ENCODE measurements at places on chromosomes 7 and 10.
A peak's percentile ranks its signal among the peaks of the same experiment; 100 is the strongest.

DNA sequence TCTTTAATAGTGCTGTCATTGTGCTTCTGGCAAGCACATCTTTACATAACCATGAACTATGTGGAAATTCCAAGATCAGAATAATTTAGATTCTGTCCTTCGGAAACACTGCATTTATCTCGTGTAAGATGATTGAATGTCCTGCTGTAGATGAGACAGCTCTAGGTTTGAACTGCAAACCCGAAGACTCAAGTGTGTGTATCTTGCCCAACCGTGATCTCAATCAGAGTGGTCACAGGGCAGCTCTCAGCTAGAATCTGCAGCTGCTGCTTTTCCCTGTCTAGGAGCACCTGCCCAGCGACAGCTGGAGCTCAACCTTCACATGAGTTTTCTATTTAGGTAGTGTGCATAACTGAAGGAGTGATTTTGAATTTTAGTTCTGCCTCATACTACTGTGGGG, 17.5 kb upstream of the KIF20B start:
- DNase-seq, result peak; percentile 12

- no peak for DNase-seq
These were observed 316.1 kb upstream of the MTPN start for GRCh38 chr7:136293272-136293671.

GRCh38 chr7:137734221-137734620, 112.6 kb downstream of the DGKI start:
- no peak for DNase-seq

- peak; percentile 98 for DNase-seq
These were observed 10.0 kb downstream of the CYP2W1 start for GRCh38 chr7:992709-993607.

GRCh38 chr10:33963729-33964128, 629.3 kb upstream of the NRP1 start:
- DNase-seq, result no peak

DNA sequence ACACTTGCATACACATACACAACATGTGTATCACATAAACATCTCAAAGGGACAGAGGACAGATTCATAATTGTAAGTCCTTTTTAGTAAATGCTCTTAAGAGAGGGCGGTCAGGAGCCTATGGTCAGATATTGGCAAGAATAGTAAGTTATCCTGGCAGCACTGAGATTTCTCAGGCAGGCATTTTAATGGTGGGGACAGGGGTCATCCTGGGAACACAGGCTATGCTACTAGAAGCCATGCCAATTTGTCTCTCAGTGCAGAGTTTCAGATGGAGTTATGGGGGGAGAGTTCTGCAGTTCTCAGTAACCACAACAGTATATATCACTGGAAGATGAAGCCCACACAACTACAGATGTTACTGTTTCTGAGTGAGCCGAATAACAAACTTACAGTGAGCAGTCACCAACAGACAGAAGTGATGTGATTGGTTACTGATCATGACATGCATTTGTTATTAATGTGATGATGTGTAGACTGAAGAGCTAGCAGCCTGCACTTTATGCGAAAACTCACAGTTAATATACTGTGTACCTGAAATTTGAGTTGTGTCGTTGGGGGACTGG, 16.4 kb downstream of the ZNF487 start:
- no peak for DNase-seq

GRCh38 chr10:62384057-62384446, 9.9 kb downstream of the ZNF365 start:
- DNase-seq, result peak; percentile 70

GRCh38 chr7:152959610-152960009, 200.1 kb downstream of the ACTR3B start:
- DNase-seq, result no peak

GRCh38 chr10:96752375-96752774, 32.1 kb upstream of the PIK3AP1 start:
- peak; percentile 42 for DNase-seq

DNA sequence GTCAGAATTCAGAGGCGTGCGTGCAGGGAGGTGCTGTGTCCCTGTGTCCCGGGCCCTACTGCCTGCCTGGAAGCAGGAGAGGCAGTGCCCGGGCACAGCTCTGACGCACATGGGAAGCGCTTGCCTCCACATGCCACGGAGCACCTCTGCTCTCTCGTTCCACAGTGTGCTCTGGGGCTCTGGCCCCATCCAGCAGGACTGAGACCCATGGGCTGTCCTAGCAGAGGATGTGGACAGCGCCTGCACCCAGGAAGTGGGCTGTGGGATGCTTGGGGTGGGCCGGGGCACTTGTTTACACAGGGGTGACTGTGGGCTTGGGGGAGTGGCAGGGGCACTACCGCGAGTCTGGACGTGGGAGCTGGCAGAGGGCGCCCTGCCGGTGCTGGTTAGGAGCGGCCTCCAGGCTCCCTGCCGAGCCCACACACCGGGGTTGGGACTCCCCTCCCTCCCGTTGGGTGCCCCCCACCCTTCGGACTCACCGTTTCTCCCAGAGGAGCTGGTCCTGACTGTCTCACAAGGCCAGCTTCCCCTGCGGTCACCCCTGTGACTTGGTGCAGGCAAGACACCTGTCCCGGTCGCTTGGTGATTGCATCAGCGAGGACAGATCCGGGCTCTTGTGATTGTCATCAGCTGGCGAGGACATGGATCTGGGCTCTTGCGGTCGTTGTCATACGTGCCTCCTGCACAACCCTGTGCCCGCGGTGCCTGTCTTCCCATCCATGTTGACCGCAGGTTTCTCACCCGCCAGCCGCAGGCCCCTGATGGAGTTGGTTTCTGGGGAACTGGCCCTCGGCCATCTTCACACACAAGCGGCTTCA, 83.1 kb downstream of the NKX6-2 start:
- no peak for DNase-seq

DNA sequence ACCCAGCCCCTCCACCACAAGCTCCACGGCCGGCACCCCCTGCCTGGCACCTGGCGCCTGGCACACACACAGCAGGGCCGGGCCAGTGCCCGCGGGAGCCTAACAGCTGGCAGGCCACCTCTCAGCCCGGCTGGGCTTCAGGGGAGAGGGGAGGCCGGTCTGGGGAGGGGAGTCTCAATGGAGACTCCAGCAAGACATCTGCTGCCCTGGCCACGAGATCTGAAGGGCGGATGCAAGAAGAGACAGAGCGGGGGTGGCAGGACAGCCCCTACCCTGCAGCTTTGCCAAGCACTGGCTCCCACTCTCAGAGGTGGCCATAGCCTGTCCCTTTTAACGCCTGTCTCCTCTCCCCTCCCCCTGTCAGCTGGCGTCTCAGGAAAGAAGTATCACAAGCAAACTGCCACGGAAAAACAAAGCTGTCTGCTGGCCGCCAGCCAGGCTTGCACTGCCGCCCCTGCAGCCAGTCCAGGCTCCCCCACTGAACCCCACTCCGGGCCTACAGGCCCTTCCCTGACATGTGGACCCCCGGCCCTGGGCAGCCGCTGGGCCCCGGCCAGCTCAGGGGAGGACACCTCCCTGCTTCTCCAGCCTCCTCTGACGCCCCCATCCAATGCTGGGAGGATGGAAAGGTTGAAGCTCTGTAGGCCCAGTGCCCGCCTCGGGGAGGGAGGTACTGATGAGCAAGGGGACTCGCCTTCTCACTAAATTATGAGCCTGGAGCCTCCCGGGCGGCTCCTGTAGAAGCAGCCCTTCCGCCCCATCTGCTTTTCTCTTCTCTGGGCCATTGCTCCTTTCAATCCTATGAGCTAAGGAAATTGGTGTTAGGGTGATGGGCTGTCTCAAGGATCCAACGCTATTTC, 178.4 kb downstream of the ARHGAP12 start:
- DNase-seq, result peak; percentile 34

GRCh38 chr7:155669717-155670505, 25.4 kb downstream of the RBM33 start:
- no peak for DNase-seq

DNA sequence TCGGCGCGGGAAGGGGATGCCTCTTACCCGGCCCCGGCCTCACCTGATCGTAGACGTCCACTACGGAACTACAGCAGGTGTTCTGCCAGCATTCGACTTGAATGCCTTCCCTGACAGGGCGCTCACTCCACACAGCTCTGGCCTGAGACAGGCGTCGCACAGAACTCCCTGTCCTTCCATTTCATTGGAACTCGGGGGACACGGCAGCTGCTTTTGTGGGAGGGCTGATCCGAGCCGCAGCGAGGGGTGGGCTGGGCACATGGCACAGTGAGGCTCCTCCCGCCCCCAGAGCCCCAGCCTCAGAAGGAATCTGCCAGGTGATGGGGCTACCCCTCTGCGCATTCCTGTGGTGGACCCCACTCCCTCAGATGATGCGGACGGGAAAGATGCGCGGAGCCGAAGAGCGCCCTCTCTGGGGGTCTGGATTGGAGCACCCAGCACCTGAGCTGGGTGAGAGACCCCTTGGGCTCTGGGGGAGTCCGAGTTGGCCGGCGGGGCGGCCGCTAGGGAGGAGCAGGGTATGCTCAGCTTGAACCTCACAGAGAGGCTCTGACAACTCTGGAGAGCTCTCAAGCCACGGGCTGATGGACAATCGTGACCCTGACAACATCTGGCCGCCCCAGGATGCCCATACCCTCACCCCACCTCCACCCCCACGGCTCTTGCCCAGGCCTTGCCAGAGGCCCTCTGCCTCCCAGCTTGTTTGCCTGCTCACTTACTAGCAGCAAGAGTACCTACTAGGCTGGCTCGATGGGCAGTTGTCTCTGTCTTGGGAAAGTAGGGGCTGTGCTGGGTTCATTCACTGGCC, 36.6 kb downstream of the RASGEF1A start:
- DNase-seq, result no peak

GRCh38 chr7:19403691-19404090, 258.5 kb upstream of the FERD3L start:
- no peak for DNase-seq

- DNase-seq, result peak; percentile 80
These were observed 106.8 kb downstream of the ANK3 start for GRCh38 chr10:60282771-60283353.

DNA sequence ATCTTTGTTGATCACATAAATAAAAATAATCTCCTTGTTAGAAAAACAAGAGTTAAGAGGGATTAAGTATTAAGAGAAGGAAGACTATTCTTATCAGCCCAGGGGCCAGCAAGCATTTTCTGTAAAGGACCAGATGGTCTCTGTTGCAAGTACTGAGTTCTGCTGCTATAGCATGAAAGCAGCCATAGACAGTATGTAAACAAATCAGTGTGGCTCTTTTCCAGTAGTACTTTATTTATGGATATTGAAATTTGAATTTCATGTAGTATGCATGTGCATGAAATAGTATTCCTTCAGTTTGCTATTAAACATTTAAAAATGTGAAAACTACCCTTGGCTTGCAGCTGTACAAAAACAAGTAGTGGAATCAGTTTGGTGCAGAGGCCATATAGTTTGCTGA, 81.7 kb downstream of the STK31 start:
- no peak for DNase-seq

DNA sequence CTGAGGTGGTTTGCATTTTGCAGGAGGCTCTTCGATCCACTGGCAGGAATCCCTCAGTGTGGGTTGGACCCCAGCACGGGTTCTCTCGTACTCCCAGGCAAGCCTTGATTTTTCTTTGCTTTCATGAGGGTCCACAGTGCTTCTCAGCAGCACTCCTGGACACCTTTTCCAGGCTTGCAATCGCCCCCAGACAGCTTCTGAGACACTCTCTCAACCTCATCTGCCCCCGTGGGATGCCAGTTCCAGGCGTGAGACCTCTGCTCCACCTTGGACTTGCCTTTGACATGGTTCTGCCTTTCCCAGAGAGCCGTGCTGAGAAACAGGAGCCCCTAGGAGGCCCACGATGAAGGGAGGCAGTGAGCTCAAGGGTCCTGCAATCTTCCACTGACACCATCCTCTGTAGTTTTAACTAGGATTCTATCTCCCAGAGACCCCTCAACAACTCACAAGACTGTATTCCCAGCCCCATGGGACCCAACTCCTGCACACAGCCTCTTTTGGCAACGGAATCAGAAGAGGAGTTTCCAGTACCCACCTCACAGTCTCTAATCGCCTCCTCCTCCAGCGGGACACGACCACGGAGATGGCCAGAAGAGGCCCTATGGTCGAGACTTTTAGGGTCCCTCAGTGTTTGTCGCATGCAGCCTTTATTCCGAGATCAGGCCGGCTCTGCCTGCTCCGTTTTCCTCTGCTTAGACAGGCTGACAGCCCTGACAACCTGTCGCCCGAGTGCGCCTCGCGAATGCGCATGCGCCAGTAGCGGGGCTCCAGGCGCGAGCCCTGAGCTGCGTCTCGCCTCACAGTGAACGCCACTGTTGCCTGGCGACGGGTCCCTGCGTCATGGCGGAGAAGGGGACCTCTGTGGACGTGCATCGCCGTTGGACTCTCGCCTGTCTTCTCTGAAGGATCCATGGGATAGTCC, 26.0 kb upstream of the ZNF273 start:
- peak; percentile 64 for DNase-seq

GRCh38 chr7:43351683-43352082, 231.2 kb upstream of the STK17A start:
- no peak for DNase-seq

DNA sequence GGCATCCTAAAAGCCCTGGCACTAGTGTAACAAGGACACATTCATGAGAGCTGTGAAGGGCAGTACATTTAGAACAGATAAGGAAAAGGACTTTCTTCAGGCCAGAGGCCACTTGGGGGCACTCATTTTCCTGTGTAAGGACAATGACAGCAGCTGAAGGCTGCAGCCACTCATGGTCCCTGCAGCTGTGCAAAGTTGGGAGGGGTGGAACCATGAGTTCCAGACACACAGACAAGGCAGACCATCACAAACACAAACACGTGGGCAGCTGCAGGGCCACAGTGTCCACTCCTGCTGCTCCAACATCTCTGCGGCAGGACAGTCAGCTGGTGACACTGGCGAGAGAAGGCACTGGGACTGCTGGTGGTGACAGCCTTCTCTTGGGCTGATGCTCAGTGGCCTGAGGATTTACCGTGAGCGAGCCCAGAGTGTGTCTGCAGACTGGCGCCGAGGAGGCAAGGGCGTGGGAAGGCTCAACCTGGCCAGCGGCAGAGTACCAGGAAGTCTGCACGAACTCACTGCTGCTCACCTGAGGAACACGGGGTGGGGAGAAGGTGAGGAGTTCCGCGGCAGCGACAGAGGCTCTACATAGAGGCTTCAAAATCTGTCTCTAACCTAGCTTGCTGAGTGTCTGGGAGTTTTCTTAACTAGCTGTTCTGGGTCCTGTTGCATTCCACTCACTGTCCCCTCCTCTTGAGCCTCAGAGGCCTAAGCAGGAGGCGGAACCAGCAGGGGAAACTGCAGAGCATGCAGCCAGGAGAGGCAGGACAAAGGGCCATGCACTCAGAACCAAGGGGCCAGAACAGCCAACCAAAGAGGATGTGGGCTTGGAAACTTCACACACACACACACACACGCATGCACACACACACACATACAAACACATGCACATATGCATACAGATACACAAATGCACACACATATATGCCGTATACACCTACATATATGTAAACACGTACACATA, 76.5 kb upstream of the DDC start:
- DNase-seq, result peak; percentile 42

- no peak for DNase-seq
These were observed 87.7 kb downstream of the ST7 start for GRCh38 chr7:117041007-117041406.

- DNase-seq, result no peak
These were observed 2.4 kb downstream of the RBM20 start for GRCh38 chr10:110646417-110647135.

- DNase-seq, result peak; percentile 91
These were observed 492 bp upstream of the VCL start for GRCh38 chr10:73997461-73997786.

GRCh38 chr7:109335951-109336350, 766.3 kb downstream of the DNAJB9 start:
- no peak for DNase-seq
